ENCODE measurements at places on chromosomes 11 and 22. TPM values are rescaled to one million over a fixed set of nuclear protein-coding genes. Genes with fewer than 3 reads are reported as not detected.

OR52A1 gene
- polyA plus RNA-seq, result not detected

PRG2 gene
- polyA plus RNA-seq, result 0.13 TPM

GAL gene
- 1.7 TPM for polyA plus RNA-seq

F2 gene
- polyA plus RNA-seq, result not detected
